ENCODE measurements at places on chromosomes 6 and 20. TPM values are rescaled to one million over a fixed set of nuclear protein-coding genes. Genes with fewer than 3 reads are reported as not detected.

The MMP24 gene
- total RNA-seq: 1.4 TPM

GRCh38 chr6:62119401-62119800, 166.6 kb downstream of the KHDRBS2 start:
- DNase-seq: no peak

- DNase-seq: no peak
Measured at GRCh38 chr6:15796130-15796771, 133.4 kb upstream of the DTNBP1 start.

GRCh38 chr20:35307666-35308653, 15.7 kb upstream of the FAM83C start:
- DNase-seq: no peak
